ENCODE measurements at places on chromosomes 2 and 18.

- DNase-seq = no peak
Observed at GRCh38 chr2:39468579-39469451, 31.7 kb upstream of the MAP4K3 start.

- DNase-seq = no peak
Observed at GRCh38 chr2:129587426-129588064, 391.9 kb upstream of the RAB6C start.

DNA sequence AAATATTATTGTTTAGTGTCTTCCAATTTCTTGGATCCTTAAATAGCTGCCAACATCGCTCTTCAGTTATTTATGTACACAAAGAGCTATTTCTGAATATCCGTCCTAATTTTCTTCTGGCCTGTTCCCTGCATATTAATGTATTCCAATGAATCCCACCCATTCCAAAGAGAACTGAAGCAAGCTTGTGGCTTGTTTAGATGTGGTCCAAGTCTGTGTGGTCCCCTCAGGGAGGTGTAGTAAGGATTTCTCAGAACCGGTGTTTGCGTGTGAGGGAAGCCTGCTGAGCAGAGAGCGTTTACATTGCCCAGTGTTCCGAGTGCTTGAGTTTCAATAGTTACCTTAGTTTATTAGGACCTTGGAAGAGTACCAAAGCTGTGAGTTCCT, 25.1 kb upstream of the IL1R1 start:
- no peak for DNase-seq

GRCh38 chr2:151872463-151872862, 44.2 kb upstream of the ARL5A start:
- no peak for DNase-seq

DNA sequence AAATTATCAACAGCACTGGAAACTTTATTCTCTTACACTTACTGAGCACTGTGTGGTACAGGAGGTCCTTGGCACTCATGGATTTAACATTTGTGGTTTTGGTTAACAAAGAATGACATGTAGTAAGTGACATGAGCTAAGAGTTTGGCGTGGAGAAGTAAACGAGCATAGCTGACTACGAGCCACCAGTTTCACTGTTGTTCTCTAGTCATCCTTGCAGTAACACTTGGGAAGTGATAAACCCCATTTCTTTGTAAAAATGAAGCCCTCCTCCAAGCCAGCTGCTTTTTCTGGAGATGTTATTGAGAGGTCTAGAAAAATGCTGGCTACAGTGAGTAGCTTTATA, 32.7 kb downstream of the QPCT start:
- no peak for DNase-seq

DNA sequence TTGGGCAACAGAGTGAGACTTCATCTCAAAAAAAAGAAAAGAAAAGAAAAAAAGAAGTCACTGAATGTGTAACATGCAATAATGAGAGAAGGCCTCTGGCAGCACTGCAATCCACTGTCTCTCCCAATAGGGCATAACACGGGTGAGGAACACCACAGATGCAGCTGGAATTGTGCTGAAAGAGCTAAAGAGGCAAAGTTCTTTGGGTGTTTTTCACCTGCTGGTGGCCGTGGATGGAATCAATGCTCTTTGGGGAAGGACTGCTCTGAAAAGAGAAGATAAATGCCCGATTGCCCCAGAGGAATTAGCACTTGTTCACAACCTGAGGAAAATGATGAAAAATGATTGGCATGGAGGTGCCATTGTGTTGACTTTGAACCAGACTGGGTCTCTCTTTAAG, 31.0 kb upstream of the CYBRD1 start:
- DNase-seq = no peak

DNA sequence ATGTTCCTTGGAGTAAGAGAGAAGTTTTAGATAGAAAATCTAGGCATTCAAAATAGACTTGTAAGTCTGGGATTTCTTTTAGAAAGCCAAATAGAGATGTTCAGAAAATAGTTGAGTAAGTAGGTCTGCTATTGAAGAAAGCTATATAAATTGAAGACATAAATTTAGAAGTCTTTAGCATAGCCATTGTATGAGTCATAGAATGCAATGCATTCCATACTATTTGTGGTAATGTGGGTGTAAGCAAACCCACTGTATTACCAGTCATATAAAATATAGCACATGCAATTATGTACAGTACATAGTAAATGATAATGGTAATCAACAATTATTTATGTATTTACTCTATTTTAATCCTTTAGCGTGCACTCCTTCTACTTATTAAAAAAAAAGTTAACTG, 14.1 kb downstream of the MC4R start:
- no peak for DNase-seq

All from stimulated activated CD8-positive, alpha-beta memory T cell treated with anti-CD3 and anti-CD28 coated beads, Interleukin-15, amount 100 ng/mL, for 4 hours (primary cell).